ENCODE measurements at places on chromosomes 6 and 20. TPM values are rescaled to one million over a fixed set of nuclear protein-coding genes. Genes with fewer than 3 reads are reported as not detected.

The MLIP gene
- not detected for total RNA-seq

DNA sequence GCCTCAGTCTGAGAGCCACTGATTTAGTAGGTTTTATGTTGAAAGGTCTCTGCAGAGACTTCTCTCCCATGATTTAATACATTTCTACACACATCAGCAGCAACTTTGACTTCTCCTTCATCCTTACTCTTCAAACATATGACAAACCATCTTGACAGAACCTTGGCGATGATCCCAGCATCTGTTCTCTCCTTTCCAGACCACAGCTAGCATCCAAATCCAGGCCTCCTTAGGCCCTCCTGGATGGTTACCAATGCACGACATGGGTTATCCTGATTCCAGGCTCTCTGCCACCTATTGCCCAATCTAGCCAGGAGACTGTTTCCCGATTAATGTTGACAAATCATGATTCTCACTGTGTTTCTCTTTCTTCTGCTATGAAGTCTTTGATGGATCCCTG, 16.8 kb downstream of the LAMA4 start:
- no peaks in the 10 kb centered on the region for H3K36me3 ChIP-seq
- H3K4me1 ChIP-seq = peaks cover 32% of the 10 kb centered on the region
- no peak overlapping the region for H3K27ac ChIP-seq
- peaks cover 60% of the 10 kb centered on the region for H3K27me3 ChIP-seq

DNA sequence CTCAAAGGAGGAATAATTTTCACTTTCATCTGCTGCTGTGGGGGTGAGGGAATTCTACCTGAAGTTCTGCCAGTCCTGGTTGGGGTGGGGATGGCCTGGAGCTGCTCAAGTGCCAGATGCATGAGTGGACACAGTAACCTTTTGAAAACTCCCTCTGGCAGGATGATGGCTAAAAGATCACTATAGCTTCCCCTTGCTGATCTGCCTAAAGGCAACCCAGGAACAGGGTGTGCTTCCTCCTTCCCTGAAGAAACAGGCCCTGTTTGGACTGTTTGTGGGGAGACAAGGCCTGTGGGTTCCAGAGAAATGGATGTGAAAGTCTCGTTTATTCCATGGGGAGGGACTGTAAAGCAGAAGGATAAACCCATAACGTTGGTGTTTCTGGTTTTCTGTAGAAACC, 176.9 kb downstream of the DTNBP1 start:
- H3K4me3 ChIP-seq = no peak overlapping the region
- no peaks in the 10 kb centered on the region for H3K27me3 ChIP-seq
- no peak overlapping the region for H3K27ac ChIP-seq
- no peak for DNase-seq
- peaks cover 35% of the 10 kb centered on the region for H3K4me1 ChIP-seq
- H3K36me3 ChIP-seq = peaks cover 32% of the 10 kb centered on the region

- H3K36me3 ChIP-seq = no peaks in the 10 kb centered on the region
- H3K4me3 ChIP-seq = no peak overlapping the region
- no peak for DNase-seq
- H3K27ac ChIP-seq = no peak overlapping the region
Observed at GRCh38 chr20:7375905-7376304, 564.4 kb downstream of the HAO1 start.

The CASS4 gene
- 17.8 TPM for total RNA-seq

DNA sequence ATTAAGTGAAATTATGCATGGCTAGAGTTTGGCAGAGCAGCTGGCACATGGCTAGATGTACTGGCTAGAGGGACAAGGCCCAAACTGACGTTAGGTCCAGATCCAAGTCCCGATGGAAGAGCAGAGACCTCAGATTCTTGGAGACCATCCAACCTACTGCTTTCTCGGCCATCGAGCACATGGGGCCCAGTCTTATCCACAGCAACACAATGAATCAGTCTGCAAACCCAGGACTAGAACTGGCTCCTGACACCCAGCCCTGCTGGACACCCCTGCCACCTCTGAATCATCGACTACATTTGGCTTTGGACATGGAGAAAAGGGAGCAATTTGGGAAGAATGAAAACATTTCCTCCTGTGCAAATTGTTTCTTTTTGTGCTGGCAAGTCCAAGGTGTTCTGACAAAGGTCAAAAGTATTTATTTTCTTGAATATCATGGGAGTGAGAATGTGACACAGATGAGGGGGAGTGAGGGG, 23.9 kb upstream of the YWHAB start:
- no peaks in the 10 kb centered on the region for H3K36me3 ChIP-seq
- H3K4me1 ChIP-seq = peaks cover 14% of the 10 kb centered on the region
- H3K27ac ChIP-seq = no peak overlapping the region
- peaks cover 3% of the 10 kb centered on the region for H3K27me3 ChIP-seq
- no peak for DNase-seq

DNA sequence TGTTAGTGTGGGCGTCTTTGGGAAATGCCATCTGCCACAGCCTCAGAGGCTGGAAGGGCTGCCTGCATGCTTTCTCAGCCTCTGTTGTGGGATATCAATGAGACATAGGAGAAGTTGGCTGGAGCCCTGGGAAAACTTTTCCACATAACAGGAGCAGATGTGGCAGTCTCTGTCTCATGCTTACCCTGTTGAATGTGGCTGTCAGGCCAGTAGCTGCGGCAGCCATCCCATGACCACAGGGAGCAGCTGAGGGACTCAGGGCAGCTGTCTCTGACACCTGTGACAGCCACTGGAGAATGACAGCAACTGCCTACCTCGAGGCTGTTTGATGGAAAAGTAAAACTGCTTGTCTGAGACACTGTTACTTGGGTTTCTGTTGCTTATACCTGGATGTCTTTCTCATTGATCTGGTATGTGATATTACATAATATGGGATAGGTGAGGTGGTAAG, 64.4 kb downstream of the TULP4 start:
- no peaks in the 10 kb centered on the region for H3K27me3 ChIP-seq
- no peak for DNase-seq
- no peak overlapping the region for H3K27ac ChIP-seq
- no peaks in the 10 kb centered on the region for H3K4me1 ChIP-seq
- H3K4me3 ChIP-seq = no peak overlapping the region

DNA sequence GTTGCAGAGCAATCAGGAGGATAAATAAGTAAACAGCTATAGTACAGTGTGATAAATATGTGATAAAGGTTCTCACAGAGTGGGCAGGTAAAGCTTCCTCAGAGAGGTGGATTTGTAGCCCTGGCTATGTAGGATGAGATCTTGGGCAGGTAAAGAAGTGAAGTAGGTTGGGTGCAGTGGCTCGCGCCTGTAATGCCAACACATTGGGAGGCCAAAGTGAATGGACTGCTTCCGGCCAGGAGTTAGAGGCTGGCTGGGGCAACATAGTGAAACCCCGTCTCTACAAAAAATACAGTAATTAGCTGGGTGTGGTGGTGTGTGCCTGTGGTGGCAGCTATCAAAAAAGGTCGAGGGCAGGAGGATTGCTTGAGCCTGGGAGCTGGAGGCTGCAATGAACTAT, 72.9 kb downstream of the ZFP64 start:
- no peaks in the 10 kb centered on the region for H3K36me3 ChIP-seq
- DNase-seq = no peak
- H3K27ac ChIP-seq = no peak overlapping the region
- no peaks in the 10 kb centered on the region for H3K4me1 ChIP-seq
- H3K4me3 ChIP-seq = no peak overlapping the region

All from activated CD8-positive, alpha-beta T cell treated with anti-CD3 and anti-CD28 coated beads, Interleukin-2, amount 10 ng/mL, durations not matched to agents 7 days and 5 days (primary cell).